ENCODE measurements at places on chromosomes 4 and X.
A peak's percentile ranks its signal among the peaks of the same experiment; 100 is the strongest.

GRCh38 chr4:182297659-182298058, 54.5 kb downstream of the TENM3 start:
- no peak for DNase-seq

DNA sequence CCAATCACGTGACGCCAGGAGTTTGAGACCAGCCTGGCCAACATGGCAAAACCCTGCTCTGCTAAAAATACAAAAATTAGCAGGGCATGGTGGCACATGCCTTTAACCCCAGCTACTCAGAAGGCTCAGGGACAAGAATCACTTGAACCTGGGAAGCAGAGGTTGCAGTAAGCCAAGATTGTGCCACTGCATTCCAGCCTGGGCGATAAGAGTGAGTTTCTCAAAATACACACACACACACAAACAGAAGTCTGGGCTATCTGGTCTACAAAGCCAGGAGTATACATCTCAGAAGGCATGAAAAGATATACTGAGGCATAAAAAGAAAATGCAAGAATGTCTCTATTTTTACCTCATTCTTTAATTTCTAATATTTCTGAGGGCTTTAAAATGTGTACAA, 11.3 kb downstream of the YTHDC1 start:
- DNase-seq: no peak

- no peak for DNase-seq
Observed at GRCh38 chr4:82108506-82108905, 265.3 kb downstream of the HNRNPD start.

- DNase-seq: no peak
Observed at GRCh38 chr4:119585771-119586170, 42.8 kb downstream of the PDE5A start.

- DNase-seq: no peak
Observed at GRCh38 chr4:8205241-8205707, 6.2 kb downstream of the SH3TC1 start.

- DNase-seq: peak; percentile 21
Observed at GRCh38 chr4:147944249-147944648, 212.4 kb downstream of the ARHGAP10 start.

DNA sequence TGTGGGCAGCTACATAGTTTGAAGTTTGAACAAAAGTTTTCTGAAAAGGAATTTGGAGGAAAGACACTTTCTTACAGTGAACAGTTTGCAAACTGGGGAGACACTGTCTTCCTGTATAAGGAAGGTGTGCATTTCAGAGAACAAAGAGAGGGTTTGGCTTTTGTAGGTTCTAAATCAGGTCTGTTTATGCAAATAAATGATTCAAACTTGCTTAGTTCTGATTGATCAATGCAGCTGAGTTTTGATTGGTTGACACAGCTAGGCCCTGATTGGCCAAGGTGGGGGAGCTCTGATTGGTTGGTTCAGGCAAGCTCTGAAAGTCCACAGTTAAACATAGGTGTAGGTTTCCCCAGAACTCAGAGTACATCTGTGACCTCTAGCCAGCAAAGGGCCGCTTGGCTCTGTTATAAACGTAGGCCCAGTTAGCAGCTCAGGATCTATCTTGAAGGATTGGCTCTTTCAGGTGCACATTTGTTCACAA, 63.0 kb upstream of the ENPP6 start:
- peak; percentile 62 for DNase-seq

- DNase-seq: no peak
Observed at GRCh38 chr4:130053723-130054122, 957.8 kb downstream of the C4orf33 start.

- no peak for DNase-seq
Observed at GRCh38 chr4:68489338-68489737, 42.1 kb downstream of the TMPRSS11E start.

GRCh38 chr4:36187723-36188333, 56.5 kb downstream of the ARAP2 start:
- no peak for DNase-seq

GRCh38 chr4:62133977-62134376, 933.9 kb downstream of the ADGRL3 start:
- no peak for DNase-seq

DNA sequence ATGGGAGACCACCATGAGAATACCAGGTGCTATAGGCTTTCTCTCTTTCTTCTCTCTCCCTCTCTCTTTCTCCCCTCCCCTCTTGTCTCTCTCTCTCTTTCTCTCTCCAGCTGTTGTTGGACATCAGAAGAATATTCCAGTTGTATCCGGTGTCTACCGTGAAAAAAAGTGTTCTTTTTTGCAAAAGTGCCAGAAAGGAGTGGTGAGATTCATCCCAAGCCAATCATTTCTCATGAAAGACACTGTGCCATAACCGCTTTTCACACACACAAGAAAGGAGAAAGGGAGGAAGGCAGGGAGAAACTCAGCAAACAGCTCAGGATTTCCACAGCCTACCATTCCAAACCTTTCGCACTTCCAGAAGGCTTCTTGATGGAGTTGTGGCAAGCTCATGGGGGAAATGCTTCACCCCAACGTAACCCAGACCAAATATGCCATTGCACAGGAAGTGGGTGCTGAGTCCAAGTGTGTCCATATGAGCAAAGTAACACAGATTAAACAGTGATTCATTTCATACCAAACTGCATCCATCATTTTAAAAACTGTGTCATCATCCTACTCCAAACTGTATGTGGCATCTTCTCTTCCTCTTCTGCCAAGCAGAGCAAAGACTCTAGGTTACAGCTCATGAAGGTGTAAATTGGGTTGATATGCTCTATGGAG, 224.0 kb downstream of the APBB2 start:
- DNase-seq: peak; percentile 62

- no peak for DNase-seq
Observed at GRCh38 chrX:154987940-154988339, 34.6 kb downstream of the F8 start.

- DNase-seq: no peak
Observed at GRCh38 chr4:54941994-54942552, 183.3 kb downstream of the KDR start.

- DNase-seq: no peak
Observed at GRCh38 chr4:10164877-10165283, 48.3 kb upstream of the WDR1 start.

DNA sequence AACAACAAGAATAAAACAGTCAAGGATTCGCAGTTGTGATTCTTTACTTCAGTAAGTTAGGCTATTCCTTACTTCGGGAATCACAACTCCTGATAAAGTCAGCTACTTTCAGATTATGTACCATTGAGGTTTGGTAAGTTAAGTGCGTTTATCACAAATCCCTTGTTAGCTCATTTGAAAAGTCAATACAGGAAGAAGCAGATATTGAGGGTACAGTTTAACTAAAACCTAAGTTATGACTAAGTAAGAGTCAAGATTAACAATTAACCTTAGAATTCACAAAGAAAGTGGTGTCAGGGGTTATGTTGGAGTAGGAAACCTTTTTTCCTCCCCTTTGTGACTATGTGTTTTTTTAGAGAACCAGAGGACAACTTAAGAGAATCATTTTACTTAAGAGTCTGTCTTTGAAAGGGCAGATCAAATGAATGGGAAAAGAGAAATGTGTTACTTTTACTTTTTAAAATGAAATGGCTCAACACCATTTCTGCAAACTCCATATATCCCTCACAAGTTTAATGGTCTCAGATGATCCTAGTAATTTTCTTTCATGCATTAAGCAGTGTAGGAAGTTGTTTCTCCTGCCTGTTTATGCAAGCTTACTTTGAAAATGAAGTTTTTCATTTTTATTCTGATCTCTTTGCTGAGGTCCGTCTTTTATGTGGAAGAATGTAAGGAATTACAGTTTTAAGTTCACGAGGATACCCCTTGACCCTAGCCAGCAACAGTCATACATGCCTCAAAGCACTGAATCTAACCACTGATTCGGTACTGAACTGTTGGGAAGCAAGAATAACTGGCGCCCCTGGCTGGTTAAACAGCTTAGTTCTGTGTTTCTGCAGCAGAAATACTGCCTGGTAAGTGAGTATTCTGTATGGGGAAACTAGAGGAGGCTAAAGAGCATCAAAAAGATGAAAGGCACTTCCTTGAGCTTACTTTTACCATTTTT, 211.7 kb downstream of the SLC4A4 start:
- no peak for DNase-seq

- DNase-seq: peak; percentile 33
Observed at GRCh38 chr4:140152751-140153418, 1.1 kb downstream of the MAML3 start.

- DNase-seq: peak; percentile 19
Observed at GRCh38 chrX:2627272-2627867, 63.7 kb upstream of the CD99 start.

DNA sequence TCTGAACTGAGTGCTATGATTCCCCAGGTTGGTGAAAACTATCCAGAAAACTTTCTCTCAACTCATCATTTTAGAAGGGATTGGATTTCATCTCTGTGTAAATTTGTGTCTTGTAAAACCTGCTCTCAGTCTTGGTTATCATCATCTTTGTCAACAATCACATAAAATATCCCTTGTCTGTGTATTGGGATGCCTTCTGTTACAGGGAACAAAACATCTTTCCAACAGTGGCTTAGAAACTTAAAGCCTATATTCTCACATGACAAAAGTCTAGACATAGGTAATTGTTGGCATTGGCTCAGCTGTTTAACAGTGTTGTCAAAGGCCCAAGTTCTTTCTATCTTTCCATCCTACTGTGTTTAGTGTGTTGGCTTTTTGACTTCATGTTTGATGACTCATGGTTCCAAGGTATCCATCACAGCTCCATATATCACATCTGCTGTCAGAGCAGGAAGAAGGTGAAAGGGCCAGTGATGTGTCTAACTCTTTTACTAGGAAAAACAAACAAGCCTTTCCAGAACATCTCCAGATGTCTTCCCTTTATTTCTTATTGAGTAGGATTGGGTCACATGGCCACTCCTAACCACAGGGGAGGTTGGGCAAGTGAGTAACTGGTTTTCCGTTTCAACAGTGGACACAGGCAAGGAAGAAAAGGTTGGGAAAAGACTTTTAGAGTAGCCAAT, 65.0 kb downstream of the PHEX start:
- DNase-seq: no peak

GRCh38 chr4:85738721-85739120, 263.8 kb downstream of the ARHGAP24 start:
- DNase-seq: no peak

All from GM06990 (cell line).